ENCODE measurements at places on chromosomes 2 and 18. TPM values are rescaled to one million over a fixed set of nuclear protein-coding genes. Genes with fewer than 3 reads are reported as not detected.

MOCOS gene
- 1.9 TPM for total RNA-seq

DNA sequence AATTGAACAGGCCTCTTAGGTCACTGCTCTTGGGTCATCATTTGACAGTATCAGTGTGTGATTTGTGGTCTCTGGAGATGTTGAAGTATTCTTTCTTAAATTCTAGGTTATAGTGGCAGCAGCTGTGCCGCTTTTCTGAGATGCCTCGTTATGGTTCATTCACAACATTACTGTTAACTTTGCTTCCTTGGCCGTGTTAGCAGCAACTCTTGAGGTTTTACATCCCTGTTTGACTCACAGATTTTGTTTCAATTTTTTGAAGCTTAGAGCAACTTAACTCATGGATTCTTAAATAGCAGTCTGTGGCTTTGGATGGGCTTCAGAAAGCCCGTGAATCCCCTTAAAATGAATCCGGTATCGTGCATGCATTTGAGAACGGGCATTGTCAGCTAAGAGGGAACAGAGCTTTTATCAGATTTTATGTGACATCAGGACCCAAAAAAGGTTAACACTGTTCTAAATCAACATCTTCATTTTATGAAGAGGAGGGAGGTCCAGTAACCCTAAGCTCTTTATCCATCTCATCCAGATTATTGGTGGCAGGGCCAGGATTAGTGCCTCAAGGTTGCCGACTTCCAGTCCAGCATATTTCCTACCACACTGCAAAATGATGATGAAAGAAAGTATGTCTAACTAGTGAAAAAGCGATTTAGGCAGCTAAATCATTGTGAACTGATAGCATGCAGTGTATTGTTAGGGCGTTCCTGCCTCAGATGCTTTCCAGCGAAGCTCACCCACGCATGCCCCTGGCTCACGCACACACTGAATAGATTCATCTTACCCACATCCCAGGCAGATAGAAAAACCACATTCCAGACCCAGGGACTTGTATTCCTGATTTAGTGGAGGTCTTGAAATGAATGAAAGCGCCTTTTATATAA lies 5.1 kb downstream of the TRIB2 start:
- peaks cover 22% of the 10 kb centered on the region for H3K36me3 ChIP-seq
- H3K27ac ChIP-seq: peak overlapping the region; percentile 68
- H3K27me3 ChIP-seq: no peaks in the 10 kb centered on the region
- H3K4me1 ChIP-seq: peaks cover 50% of the 10 kb centered on the region

GRCh38 chr2:43542285-43542933 lies 53.4 kb downstream of the THADA start:
- peak; percentile 35 for DNase-seq
- no peak overlapping the region for H3K4me3 ChIP-seq
- H3K27ac ChIP-seq: no peak overlapping the region
- no peaks in the 10 kb centered on the region for H3K27me3 ChIP-seq
- H3K4me1 ChIP-seq: peaks cover 5% of the 10 kb centered on the region

FAM161A gene
- total RNA-seq: 2.8 TPM

- H3K36me3 ChIP-seq: no peaks in the 10 kb centered on the region
- no peak overlapping the region for H3K4me3 ChIP-seq
Observed at GRCh38 chr2:149132901-149133300, 94.4 kb downstream of the LYPD6B start.

Measured in astrocyte (in vitro differentiated cells and primary cell).